ENCODE measurements at places on chromosomes 7 and 10.

DNA sequence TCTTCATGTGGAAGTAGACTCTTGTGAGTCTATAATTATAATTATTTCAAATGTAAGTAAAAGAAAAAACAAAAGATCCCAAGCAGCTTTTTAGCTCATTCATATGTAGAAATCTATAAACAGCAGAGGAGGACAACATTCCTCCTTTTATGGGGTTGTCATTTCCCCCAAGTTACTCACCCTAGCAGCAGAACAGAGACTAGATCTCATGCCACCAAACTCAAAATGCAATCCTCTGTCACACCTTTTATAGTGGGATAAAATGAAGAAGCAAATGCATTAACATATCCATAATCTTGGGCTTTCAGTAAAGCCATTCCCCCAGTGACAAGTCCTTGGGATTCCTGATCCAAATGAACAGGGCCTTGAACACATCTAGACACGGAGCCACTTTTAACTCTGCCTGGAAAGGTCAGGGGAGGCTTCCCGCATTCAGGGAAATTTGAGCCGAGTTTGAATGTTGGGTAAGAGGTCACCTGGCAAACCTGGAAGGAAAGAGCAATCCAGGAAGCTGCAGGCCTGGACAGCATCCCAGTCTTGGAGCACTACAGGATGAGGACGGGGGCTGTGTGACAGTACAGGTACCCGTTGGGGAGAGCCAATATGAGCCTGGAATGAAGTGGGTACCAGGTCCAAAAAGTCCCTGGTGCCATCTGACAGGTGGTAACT is 76.4 kb downstream of the DOCK4 start:
- no peak for DNase-seq

DNA sequence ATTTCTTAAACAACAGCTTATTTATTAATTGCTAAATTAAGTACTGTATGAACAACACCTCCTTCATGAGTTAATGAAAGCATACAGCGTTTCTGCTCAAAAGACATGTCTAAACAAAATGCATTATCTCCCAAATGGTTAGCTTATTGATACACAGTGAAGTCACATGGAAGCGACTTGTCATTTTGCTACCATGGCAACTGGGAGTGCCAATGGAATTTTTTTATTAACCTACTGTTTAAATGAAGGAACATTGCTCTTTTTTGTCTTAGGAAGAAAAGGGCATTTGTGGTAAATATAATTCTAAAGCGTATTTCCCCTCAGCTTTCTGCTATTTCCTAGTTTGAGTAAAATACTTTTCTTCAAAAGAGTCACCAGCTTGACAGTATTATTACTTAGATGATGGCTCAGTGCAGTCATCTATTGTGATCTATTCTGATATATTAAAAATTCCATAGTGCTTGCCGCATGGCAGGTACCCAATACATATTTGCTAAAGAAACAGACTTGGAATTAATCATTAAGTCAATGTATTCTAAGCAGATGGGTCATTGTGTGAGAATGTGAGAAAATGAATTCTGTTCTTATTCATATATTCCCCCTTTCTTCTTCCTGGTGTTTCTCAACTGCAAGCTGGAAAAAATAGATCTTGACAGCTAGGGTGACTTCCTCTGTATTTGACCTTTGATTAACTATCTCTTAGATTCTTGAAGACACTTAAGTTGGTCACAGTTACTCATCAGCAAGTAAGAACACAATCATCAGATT is 818.3 kb downstream of the MAGI2 start:
- DNase-seq = no peak

GRCh38 chr7:156021471-156021870 is 209.2 kb upstream of the SHH start:
- no peak for DNase-seq

GRCh38 chr7:37410305-37411229 is 38.1 kb downstream of the ELMO1 start:
- no peak for DNase-seq

DNA sequence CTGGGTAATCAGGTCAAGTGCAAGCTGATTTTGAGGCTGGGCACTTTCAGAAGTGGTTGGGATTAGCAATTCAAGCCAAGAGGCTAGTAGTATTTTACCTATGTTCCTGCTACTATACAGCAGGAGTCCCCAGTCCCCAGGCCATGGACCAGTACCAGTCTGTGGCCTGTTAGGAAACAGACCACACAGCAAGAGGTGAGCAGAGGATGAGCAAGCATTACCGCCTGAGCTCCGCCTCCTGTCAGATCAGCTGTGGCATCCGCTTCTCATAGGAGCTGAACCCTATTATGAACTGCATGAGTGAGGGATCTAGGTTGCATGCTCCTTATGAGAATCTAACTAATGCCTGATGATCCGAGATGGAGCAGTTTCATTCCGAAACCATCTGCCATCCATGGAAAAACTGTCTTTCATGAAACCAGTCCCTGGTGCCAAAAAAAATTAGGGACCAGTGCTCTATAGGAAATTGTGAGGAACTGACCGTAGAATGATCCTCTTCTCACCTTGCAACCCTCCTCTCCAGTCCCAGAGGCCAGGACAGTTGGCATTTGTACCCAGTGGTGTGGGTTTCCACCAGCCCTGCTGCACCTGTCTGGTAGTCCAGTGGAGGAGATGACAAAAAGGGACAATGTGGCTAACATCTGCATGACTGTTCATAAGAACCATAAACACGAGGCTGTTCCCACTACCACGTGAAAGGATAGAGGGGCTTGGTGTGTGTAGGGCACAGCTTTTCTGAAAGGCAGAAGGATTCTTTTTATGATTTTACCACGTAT is 172.5 kb downstream of the KIAA1217 start:
- no peak for DNase-seq

DNA sequence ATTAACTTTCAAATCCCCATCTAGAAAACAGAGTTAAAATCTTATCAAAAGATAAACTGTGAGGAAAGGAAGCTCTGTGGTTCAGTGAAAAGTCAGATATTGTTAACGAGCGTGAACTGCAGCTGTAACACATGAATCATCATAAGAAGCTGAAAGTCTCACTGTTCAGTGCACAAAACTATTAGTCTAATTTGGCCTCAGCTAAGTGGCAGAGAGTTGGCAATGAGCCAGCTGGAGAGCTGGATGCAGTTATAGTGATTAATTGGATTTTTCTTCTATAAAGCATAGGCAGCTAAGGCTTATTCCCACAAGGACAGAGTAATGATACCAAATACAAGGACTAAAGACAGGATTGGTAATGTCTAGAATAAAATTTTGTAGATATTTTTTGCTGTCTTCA is 101.1 kb upstream of the ABCB5 start:
- peak; percentile 46 for DNase-seq

DNA sequence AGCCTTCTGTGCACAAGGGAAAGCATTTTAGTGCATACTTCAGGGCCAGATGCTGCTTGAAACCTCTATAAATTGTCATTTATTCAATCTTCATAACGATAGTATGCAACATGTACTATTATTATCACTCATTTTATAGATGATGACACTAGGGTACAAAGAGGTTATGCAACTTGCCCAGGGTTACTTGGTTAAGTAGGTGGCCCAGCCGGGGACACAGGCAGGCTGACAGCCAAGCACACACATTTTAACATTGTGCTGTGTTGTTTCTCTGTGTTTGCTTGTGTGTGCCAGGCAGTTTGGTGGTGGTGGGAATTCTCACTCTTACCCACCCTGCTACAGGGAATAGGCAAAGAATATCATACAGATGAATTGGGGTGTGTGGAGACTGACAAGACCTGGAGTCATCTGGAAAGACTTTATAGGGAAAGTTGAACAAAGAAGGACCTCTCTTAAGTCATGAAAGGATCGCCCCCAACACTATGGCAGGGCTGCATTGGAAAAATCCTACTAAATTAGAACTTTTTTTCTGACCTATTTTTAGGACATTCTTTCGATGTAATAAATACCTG is 98.9 kb downstream of the MKX start:
- no peak for DNase-seq

DNA sequence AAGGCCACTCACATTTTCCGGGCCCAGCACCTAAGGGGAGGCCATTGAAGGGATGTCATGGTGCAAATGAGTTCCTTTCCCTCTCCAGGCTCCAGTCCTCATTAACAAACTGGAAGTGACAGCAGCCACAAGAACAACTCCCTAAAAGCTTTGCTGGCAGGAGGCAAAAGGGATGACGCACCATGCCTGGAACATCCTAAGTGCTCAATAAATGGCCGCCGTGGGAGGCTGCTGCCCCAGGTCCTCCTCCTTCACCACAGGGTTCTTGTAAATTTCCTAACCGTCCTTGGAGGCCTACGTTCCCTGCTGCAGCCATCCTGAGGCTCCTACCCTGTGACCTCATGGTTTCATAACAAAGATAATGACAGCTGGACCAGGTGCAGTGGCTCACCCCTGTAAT is 41.3 kb upstream of the CAMK1D start:
- no peak for DNase-seq

GRCh38 chr7:149248777-149249176 is 9.3 kb downstream of the ZNF212 start:
- DNase-seq = no peak

DNA sequence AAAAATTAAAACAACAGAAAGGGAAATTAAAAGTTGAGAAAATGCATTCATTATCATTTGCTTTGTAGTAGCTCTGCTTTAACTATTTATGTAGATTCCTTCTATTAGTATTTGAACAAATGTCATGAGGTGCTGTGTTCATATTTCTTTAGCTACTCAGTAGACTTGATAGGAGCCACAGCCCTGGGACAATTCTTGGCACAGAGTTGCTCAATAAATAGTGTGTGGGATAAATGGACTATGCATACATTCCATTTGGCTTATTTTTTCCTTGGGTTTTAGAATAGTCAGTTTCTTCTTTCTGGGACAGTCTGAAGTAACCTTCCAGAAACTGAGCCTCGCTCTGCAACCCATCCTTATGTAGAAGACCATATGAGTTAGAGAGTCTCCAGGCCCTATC is 13.4 kb downstream of the RPP30 start:
- no peak for DNase-seq

DNA sequence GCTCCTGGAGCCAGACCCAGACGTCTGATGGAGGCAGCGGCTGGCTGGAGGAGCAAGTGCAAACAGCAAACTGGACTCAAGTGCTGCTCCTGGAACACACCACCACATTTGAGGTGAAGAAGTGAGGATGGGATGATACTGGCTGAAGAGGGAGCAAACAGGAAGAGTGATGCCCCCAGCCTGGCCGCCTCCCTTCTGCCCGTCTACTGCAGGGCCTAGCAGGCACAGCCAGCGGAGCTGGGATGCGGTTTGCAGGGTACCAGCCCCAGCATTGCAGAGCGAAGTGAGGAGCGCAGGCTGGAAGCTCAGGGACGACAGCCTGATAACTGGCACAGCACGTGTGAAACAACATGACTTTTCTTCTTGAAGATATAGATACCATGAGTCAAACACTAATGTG is 111.8 kb upstream of the ZNF32 start:
- DNase-seq = no peak

DNA sequence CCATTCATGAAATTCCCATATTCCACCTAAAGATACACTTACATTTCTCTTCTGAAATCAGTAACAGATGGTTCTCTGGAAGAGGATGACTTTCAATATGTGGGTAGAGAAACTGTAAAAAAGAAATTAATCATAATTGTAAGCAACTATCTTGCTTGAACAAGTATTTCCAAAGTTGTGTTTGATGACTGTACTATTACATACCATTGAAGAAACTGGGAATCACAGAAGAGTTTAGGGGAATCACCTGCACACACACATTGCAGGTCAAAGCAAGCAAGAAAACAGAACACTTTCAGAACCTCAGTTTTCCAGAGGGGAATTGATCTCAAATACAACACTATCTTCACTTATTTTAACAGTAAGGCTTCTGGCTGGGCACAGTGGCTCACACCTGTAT is 33.6 kb downstream of the GSAP start:
- DNase-seq = no peak

- no peak for DNase-seq
Observed at GRCh38 chr7:33196221-33196620, 66.9 kb downstream of the BBS9 start.

DNA sequence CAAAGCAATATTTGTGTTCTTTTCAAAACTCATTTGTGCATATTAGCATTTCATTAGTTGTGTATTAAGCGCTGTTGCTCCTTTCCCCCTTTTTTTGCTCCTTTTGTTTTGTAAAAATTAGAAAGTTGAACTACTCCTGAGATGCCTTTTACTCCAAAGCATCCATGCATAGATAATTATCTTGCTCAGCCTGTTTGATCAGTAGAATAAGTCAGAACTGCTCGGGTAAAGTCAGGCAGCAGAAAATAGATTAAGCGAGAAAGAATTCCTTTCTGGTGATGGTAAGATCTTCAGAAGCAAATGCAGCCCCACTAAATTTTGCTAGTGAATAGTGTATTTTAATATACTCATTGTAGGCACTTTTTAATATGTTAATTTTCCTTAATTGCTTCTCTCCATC is 227.1 kb downstream of the TEX36 start:
- no peak for DNase-seq

DNA sequence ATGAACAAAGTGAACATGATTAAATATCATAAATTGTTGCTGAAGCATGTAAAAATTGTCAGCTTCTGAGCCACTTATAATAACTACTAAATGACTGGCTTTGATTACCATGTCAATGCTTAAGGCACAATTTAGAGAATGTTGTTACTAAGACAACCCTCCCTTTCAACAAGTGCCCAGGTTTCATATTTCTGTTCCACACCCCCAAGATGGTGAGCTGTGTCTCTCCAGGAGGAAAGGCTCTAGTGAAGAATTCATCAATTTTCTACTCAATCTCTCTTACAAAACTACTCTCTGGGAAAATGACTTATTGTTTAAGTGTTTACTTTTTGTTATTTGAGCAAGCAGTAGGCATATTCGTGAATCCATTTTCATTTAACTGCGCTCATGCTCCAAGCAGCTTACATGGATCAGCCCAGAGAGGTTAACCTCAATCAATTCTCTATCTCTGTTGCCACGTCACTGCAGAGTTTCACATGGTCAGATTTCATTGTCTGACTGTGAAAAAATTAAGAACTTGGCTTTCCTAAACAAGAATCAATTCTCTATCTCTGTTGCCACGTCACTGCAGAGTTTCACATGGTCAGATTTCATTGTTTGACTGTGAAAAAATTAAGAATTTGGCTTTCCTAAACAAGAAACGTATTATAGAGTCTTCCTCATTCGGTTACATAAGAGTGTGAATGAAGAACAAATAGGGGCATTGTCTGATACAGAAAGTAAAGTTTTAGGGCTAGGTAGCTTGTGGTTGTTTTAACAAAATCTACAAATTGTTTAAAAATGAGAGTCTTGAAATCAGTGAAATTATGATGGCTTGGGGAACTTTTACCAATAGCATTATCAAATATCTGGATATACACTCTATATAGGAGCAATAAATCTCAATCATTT is 49.7 kb downstream of the CCDC71L start:
- DNase-seq = no peak

DNA sequence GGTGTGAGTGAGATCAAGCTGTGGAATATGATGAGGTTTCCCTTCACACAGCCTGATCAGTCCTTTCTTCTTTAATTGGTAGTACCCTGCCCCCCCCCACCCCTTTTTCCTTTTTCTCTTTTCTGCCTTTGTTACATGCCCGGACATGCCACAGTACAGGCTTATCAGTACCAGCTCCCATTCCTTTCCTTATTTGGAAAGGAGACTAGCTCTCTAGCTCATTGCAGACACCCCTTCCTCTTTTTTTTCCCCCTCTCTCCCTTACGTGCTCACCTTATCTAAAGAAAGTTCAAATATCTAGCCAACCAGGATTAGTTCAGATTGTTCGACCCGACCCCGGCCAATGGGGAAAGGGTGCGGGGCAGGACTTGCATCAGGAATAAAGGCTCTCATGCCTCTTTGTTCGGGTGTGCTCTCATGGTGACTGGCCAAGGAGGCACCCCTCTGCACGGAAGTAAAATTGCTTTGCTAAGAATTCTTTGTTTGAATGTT is 230.4 kb downstream of the ACTR3B start:
- no peak for DNase-seq

GRCh38 chr10:31034098-31034909 is 2.6 kb upstream of the ZNF438 start:
- DNase-seq = no peak

GRCh38 chr10:31179091-31179680 is 139.8 kb upstream of the ZEB1 start:
- no peak for DNase-seq
